ENCODE measurements at places on chromosomes 11 and 22.
A peak's percentile ranks its signal among the peaks of the same experiment; 100 is the strongest.

DNA sequence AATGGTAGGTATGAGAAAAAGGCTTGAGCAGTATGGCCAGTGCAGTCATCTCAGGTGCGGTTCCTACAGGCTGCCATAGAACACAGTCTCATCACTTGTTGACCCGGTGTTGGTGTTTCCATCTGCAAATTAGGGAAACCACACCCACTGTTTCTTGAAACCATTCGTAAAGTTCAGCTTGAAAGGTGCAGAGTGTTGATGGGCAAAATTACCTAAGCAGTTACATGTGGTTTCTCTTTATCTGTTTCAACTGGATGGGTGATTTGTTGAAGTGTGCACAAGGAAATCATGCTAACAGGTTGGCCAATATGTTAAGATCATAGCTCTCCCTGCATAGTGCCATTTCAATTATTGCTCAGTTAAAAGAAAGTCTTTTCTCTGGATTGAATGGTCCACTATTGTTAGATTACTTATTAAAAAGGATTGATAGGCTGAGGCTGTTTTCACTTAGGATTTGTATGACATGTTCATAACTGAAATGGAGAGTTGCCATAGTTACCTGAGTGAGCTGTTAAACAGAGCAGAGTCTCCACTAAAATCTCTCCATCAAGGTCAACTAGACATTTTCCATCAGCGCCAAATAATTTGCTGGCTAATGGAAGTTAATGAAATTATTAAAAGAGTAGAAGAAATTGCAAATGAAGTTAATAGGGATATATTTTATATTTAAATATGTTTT is 203.1 kb upstream of the MTMR2 start:
- no peak for DNase-seq

- no peak for DNase-seq
These were observed 31.2 kb downstream of the TREH start for GRCh38 chr11:118648291-118648690.

DNA sequence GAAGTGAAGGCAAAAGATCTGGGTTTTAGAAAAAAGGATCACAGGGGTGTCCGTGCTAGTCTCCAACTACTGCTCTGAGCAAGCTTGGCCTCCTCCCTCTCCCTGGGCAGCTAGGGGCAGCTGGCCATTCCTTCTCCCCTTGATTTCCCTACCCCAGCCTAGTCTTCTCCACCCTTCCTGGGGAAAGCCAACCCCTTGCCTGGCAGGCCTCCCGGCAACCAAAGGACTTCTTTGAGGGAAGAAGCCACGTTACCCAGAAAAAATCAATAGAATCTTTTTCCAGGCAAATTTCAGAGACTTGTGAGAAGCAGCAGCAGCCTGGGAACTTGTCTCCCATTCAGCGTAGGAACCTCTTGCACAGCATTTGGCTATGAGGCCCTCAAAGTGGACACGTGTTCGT is 91.5 kb downstream of the MIAT start:
- no peak for DNase-seq

DNA sequence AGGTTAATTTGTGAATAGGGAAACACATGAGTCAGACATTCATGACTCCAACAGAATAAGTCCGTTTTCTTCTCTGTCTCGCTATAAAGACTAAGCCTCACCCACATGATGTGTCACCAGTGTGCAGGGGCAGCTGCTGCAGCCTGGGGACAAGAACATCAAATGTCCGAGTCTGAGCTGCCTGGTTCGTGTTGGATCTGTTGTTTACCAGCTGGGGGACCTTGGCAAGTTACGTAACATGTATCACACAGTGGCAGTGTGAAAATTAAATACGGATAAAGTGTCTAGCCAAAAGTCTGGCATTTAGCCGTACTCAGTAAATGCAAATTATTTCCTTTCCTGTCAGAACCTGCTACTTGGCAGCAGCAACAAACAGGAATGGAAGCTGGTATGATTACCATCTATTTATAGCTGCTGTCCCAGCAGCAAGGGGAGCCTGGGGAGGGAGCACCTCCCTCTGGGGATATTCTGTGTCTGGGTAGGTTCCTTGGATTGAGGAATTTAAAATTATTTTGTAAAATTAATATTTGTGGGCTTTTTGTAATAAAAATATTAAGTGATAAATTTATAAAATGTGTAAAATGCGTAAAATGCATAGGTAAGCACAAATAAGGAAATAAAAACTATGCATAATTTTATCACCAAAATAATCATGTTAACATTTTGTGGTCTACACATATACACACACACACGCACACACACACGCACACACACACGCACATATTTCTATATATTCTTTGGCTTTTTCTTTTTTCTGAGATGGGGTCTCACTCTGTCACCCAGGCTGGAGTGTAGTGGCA is 1.3 kb upstream of the CLDN25 start:
- peak; percentile 7 for DNase-seq

DNA sequence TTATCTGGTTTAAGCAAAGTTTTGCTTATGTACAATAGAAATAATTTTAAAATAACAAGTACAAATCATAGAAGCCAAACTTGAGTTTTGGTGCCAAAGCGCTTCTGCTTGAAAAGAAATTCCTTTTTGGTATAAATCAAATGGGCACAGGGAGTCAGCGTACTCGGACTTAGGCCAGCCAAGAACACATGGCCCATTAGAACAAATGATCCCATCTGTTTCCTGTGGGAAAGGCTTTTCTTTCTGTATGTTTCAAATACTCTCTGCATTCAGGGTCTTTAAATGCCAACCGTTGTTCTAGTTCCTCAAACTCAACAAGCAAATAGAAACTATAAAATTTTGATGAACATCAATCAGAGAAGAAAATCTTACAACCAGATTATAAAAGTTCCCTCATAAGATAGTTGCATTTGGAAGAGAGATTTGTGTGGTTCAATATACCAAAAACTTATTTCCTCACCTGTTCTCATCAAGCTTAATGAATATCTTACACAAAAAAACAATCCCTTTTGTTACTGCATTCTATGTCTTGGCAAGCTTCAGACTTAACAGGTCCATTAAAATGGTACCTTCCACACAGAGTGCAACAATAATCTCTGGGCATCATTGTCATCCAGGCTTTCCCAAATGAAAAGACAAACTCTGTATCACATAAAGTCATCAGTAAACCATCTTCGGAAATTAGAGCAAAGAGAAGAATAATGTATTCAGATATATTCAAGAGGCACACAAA is 739.8 kb upstream of the API5 start:
- DNase-seq: no peak

DNA sequence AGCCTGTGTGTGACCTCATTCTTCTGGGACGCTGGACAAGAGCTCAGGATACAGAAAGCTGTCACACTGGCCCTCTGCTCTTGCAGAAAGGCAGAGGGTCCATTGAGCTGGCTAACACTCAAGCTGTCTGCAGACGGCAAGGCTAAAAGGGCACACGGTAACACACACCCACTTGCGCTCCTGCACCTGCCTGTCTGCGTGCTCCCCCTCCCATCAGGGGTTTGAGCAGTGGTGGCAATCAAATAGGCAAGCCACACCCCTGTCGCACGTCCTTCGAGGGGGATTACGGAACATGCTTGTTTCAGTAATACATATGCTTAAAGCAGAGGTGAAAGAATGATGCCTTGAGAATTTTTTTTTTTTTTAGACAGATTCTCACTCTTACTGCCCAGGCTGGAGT is 7.1 kb upstream of the QSER1 start:
- DNase-seq: no peak

- DNase-seq: peak; percentile 1
These were observed 400.2 kb downstream of the KCNA4 start for GRCh38 chr11:29616611-29617010.

- peak; percentile 99 for DNase-seq
These were observed at the start of gene PRCP for GRCh38 chr11:82900277-82901164. PRCP (minus strand) TSS chr11:82900430; CDS start chr11:82900402, 28 bp downstream.

DNA sequence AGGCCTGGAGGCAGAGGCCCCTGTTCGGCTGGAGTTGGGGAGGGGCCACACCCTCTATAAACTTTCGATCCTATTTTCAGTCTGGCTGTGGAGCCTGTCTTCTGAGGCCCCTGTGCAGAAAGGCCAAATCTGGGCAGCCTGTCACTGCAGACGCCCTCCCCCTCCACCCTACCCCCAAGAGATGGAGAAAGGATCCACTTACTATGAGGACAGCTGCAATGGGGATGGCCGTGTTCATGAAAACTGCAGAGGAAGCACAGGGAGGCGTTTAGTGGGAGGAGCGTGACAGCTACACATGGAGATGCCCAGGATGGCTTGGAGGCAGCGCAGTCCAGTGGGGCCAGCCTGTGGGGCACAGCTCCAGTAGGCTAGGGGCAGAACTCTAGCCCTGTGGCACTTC is 43.5 kb upstream of the KCNJ11 start:
- DNase-seq: no peak

DNA sequence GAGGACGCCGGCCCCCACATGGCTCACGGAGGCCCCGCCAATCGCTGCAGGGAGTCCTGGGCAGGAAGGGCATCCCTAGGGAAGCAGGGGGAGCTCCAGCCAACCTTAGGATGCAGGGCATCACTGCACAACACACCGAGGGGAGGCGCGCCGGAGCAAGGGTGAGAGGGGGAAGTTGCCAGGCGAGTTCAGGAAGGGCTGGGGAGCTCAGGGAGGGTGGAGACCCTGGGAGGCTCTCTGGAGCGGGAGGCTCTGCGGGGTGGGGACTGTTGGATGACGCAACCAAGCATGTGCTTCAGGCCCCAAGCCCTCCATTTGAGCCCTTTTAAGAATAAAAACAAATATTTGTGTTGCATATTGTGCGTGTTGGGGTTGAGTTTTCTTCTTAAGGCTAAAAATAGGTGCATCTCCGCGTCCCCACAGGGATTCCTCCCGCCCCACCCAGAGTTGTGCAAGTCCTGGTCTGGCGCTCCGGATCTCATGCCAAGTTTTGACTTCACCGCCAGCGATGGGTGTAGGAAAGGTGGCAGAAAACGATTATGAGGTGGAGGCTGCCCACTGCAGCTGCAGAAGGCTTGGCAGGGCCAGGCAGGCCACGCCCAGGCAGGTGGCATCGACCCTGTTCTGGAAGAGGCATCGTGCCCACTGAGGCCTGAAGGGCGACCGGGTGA is 65.2 kb downstream of the WNT7B start:
- DNase-seq: peak; percentile 81

DNA sequence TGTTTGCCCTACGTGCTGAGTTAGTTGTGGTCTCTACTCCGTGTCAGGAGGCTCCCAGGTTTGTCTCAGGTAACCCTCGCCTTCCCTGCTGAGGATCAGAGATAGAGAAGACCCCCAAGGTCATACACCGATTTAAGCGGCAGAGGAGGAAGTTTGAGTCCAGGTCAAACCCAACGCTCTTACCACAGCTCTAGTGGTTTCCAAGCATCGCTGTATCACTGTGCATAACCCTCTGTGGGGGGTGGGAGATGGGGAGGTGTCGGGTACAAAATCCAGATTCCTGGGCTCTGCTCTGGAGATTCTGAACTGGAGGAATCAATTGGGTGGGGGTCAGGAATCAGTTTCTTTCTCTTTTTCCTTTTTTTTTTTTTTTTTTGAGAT is 627 bp downstream of the DNAJC4 start:
- DNase-seq: peak; percentile 78

DNA sequence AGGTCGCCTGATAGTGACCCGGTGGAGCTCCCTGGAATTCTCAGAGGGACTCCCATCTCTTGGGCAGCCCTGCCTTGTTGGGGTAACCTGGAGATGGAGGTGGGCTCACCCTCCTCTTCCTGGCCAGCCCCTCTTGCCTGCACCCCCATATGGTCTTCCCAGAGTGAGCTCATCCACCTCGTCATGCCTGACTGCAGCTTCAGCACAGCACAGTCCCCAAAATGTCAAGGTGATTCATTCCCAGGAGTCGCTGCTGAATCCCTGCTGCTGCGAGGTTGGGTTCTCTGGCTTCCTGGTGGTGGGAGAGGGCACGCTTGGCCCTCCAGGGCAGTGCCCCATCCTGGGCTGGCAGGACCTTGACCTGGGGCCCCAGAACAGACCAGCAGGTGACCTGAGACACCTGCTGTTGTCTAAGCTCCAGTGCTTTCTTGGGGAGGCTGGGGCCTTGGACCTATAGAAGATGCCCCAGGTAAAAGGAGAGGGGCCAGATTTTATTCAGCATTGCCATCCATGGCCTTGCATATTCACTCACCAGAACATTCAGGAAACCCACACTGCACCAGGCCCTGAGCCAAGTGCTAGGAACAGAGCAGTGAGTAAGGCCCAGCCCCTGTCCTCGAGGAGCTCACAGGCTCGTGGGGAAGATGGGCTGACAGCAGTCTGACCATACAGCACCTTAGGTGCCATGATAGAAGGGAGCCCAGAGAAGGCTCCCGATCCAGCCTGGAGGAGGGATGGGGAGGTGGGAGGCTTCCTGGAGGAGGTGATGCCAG is 72.9 kb downstream of the CACNA1I start:
- DNase-seq: no peak

DNA sequence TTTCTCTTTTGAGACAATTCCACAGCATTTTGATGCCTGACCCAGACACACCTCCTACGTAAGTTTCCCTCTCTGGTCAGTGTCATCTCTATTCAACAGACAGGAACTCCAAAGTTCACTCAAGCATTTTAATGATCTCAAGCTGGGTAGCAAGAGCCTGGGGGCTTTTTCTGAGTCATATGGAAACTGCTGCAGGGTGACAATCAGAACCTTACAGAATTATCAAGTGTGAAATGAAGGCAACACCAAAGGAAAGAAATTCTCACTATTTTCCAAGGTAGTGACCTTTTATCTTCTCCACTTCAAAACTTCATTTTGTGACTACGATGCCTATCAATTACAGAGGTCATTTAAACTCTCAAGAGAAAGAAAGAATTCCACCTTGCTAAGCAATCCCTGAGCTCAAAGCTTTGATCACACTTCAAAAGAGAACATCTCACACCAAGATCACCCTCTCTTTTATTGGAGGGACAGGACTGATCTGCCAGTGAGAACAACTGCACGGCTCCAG is 229.0 kb upstream of the ZC3H12C start:
- DNase-seq: no peak

- no peak for DNase-seq
These were observed 25.1 kb downstream of the TSG101 start for GRCh38 chr11:18501629-18502028.

GRCh38 chr11:76424379-76424778 is 20.4 kb upstream of the EMSY start:
- no peak for DNase-seq

GRCh38 chr11:86676533-86677154 is 4.2 kb upstream of the ME3 start:
- peak; percentile 48 for DNase-seq

- no peak for DNase-seq
These were observed 167.6 kb downstream of the WT1 start for GRCh38 chr11:32267679-32268187.

- DNase-seq: no peak
These were observed 62.6 kb upstream of the WNT7B start for GRCh38 chr22:46039535-46039934.

GRCh38 chr11:79648766-79649520 is 208.1 kb upstream of the TENM4 start:
- DNase-seq: no peak

Measured in NB4 (cell line).